ENCODE measurements at places on chromosomes 12 and 14.

DNA sequence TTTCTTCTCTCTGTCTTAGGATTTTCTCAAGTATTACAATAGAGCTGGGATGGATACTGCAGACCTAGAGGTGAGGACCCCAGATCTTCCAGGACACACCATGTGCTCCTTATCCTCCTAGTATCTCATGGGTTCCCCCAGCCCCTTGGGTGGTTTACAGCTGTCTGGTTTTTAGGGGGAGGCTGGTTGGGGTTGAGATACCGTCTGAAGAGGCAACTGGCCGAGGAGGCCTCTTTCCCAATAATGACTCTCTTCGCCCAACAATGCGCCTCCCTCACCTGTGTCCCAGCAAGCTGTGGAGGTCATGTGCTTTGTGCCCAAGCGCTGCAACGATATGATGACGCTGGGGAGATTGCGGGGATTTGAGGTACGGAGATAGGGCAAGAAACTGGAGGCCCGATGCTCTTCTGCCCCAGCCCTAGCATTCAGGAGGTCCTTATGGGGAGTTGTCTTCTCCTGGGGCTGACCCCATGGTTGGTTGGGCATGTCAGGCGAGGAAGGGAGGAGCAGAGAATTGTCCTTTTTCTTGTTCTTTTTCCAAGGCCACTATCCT, 3.8 kb downstream of the ARHGEF25 start:
- ATAC-seq, result no peak

DNA sequence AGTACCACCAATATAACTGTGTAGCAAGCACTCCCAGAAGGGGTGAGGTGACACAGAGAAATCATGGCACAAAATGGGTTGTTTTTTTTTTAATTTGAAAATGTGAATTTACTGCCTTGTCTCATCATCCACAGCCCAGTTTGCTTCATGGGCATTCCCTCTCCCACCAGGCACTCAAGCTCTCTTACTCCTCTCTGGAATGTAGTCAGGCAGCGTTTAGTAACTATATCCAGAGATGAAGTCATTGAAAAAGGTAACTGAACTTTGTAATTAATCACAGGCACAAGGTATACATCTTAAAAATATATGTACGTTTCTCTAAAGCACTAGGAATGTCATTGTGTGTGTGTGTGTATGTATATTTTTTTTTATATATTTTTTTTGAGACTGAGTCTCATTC, 91.4 kb downstream of the FAR2 start:
- ATAC-seq, result no peak

DNA sequence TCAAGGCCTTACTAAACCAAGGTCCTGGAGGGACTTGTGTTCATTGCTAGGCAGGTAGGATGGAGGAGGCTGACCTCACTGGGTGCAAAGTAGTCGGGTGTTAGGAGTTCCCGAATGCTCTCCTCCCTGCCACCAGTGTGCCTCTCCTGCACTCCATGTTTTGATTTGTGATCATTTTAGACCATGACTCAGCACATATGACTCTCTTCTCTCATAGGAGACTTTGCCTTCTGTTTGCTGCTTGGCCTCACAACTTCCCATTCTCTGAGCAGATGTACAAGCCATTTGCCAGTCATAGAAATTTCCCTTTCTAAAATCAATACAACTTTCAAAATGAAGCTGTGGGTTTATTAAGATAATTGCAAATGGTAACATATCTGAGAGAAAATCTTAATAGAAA, 46.6 kb upstream of the LRIG3 start:
- ATAC-seq, result no peak

DNA sequence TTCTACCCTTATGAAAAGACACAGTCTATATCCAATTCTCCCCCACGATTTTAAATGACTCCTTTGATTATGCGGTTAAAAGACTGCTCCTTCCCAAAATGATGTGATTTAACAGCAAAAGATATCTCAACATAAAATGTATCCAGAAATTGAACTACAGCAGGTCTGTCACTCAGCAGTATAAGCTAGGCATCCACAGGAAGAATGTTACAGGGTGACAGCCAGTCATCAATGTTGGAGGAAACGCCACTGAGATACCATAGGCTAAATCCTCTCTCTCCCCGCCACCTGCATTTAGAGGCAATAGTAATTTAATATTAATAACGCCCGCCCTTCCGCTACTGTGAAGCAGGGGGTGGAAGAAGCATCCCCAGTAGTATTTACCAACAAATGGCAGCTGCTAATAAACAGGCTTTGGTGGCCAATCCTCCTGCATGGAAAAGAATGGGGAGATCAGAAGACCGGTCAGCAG, 613 bp downstream of the RECQL start:
- no peak for ATAC-seq

DNA sequence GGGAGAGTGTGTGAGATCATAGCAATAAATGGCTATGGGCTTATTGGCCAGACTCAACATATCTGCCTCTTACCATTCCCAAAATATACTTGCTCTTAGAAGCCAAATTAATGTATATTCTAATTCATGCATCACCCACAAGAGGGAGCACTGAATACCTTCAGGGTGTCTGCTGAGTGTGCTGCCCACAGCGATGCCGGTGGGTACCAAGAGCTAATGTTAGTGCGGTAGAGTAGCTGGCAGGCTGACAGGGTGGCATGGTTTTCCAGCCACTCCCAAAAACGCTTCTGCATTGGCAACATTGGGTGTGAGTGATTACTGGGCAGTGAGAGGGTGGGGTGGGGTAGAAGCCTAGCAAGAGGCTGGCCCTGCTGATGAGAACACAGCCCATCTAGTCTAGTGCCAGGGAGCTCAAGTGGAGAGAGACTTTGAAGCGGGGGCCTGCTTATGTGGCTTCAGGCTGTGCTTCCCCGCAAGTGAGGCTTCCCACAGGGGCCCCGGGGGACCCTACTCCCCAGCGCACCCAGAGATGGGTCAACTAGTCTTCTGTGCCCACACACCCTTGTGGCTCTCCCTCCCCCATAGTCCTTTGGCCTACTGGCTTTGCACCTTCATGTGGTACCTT, 9.2 kb upstream of the PLEKHD1 start:
- no peak for ATAC-seq

- ATAC-seq, result peak; percentile 69
Measured at GRCh38 chr12:96194971-96195844, 1.0 kb downstream of the ELK3 start.

DNA sequence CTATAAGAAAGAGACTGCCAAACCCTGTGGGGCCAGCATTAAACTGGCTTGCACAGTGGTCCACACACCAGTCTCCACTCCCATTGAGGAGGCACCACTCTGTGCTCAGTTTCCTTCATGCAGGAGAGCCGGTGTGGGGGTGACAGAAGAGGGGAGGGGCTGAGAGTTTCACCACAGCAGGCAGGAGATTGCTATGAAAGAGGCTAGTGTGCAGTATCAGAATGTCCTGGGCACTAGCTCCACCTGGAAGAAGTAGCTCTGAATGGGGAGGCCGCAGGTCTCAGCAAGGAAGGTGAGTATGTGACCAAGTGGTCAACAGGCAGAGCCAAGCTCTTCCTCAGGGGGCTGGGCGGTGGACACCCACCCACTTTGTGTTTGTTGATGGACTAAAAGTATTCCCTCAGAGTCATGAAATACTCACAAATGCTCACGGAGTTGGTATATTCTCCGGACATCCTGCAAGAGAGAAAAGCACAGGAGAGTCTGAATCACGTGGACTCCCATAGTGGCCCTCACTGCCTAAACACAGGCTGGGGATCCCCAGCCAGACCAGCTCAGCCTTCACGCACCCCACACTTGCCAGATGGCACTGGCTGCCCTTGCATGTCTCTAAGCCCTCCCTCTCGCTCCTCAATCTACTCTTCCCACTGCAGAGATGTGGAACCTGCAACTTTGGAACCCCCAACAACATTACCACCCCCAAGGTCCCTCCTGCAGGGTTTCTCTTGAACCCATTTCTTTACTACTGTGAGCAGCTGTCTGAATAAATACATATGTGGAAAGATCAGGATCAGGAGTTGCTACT, 7.8 kb upstream of the KRT72 start:
- ATAC-seq, result no peak

DNA sequence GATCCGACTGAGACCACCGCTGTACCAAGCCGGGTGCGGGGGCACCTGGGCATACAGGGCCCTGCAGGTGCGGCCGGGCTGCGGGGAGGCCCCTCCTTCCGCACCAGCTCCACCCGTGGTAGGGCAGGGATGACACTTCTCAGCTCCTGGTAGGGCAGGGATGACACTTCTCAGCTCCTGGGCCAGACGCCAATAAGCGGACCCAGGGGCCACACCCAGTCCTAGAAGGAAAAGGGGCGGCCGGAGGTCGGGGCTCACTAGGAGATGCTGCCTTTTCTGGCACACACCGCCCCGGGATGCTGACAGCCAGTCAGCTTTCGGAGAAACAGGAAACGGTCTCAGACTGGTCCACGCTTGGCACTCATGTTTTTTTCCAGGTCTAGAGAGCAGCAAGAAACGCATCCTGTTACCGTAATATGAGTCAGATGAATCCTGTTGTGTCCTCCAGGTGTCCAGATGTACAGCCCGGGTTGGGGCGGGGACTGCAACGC, 34.8 kb downstream of the NFKBIA start:
- ATAC-seq, result no peak

GRCh38 chr12:122102331-122102730, 23.8 kb downstream of the MLXIP start:
- ATAC-seq, result no peak

DNA sequence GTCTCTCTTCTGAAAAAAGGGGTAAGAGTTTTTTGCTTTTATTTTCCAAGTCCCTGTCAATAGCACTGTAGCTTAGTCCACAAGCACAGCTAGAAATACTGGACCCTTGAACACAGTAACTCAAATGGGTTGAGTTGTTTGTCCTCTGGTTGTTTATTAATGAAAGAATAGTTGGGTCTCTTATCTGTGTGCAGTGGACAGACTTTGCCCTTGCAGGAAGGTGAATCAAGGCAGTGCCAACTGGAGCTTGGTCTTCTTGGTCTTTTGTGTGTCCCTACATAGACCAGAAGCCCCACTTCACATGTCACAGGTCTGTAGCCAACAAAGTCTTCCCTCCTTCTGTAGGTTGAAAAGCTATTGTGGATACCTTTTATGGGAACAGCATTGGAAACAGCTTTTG, 322.0 kb downstream of the AACS start:
- no peak for ATAC-seq

GRCh38 chr14:61080591-61081010, 99.6 kb downstream of the SLC38A6 start:
- no peak for ATAC-seq

GRCh38 chr14:63972323-63972932, 119.6 kb downstream of the SYNE2 start:
- no peak for ATAC-seq

DNA sequence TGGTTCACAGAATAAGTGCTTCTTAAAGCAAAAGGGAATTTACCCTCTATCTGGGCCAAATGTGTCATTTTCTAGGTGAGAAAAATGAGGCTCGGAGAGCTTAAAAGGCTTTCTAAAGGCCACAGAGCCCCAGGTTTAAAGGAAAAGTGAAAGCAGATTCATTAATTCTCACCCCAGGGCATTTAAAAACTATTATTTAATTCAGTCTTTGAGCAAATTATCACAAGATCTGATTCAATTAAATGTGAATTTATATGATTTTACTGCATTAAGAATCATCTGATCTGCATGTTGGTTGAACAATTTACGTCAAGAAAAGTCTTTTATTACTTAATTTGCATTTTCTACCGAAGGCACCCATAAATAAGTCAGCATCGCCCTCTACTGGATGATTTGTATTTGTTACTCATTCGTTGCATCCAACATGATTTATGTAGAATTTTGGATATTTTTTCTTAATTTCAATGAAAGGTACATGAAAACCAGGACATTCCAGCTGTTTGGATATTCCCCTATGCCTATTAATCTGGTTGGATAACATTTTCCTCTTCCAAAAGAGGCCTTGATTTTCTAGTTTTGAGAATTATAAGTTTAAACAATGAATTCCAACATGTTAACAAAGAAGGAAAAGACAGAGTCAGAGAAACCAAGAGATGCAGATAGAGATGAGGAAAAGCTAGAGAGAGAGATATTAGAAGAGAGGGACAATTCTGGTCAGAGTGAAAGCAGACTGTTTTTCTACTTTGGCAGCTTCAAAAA, 19.1 kb upstream of the DHRS7 start:
- peak; percentile 84 for ATAC-seq

DNA sequence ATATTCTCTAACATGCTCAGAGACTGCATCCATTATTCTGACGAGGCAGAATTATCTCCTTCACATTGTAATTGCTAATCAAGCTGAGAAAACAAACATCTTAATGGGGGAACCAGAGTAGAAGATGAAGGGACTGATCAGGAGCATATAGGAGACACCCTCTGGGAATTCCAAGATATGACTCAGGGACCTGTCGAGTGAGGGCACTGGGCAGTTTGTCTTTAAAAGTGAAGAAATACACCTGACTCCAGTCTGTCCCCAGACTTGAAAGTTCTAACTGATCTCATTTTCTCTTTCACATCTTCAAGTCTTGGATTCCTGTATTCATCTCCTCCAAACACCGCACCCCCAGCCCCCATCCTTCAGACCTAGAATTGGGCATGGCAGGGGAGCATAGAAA, 226.9 kb upstream of the PLXNC1 start:
- no peak for ATAC-seq

- ATAC-seq, result no peak
Measured at GRCh38 chr12:13223179-13223804, 26.8 kb downstream of the EMP1 start.

DNA sequence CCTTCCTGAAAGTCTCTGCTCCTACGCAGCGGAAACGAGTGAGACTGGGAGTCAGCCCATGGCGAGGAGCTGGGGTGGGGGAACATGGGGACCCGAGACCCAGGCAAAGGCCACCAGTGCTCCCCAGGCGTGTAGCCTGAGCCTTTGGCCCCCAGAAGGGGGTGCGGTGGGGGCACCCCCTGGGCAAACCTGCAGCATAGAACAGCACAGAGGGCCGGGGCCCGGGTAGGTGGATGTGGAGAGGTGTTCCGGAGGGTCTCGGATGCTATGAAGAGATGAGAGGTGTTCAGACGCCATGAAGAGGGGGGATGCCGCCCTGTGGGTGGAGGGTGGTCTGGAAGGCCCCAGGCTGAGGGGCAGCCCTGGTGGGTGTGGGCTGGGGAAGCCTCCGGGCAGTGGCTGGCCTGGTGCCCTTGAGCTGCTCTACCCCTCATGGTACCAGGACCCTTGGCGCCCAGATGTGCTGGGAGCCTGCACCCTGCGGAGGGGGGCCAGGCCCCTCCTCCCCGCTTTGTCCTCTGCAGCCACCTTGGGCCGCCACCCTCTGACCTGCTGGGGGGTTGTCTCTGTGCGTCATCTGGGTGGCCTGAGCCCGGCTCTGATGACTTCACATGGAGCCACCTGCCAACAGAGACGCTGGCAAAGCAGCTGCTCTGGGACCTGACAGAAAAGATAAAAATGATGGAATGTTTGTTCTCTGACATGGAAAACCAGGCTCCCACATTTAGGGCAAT, 83.4 kb downstream of the KIF26A start:
- no peak for ATAC-seq

DNA sequence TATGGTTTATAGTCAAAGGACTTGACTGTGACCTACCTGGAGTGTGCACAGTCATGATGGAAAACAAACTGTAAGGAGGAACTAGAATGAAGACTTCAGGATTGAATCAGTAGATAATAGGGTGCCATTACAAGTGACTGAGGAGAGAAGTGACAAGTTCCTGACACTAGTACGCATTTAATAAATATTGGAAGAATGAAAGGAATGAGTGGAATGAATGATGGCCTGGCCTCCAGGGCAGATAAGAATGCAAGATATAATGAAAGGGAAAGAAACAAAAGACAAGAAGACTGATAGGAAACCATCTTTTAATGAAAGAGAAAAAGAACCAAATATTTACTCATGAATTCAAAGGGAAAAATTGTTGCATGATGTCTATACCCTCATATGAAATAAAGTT, 44.7 kb upstream of the NEDD1 start:
- ATAC-seq, result no peak
